ENCODE measurements at places on chromosomes 13 and 19.

DNA sequence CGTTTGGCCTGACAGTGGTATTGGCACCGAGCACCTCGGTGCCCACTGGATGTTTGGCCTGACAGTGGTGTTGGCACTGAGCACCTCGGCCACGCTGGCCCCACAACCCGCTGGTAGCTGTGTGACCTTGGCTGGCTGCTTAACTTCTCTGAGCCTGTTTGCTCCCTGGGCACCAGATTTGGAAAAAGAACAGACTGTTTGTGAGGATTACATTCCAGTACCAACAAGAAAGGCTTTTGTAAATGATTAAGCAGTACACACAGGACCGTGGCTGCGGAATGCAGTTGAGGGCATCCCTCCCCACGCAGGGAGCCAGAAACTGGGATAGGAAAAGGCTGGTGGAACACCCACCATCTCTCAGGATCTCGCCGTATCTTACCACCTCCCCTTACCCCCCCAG, 31.9 kb downstream of the SLC25A42 start:
- H3K4me3 ChIP-seq, result no peak overlapping the region
- H3K27me3 ChIP-seq, result no peaks in the 10 kb centered on the region
- no peaks in the 10 kb centered on the region for H3K36me3 ChIP-seq
- H3K27ac ChIP-seq, result no peak overlapping the region
- no peaks in the 10 kb centered on the region for H3K4me1 ChIP-seq

DNA sequence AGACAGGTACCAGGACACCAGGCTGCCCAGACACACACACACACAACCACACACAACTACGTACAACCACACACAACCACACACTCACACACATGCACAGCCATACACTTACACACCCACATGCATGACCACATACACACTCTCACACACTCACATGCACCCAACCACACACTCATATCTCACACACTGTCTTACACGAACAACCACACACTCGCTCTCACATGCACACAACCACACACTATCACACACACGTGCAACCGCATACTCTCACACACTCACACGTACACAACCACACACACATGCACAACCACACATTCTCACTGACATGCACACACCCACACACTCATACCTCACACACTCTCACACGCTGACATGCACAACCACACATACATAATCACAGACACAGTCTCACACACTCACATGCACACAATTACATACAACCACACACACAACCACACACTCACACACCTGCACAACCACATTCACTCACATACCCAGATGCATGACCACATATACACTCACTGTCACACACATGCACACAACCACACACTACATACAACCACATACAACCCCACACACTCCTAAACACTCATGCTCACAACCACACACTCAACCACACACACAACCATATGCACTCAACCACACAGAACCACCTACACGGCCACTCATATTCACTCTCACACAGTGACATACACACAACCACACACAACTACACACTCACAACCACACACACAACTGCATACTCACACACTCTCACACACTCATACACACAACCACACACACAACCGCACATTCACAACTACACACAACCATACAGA, 7.6 kb upstream of the SLC7A10 start:
- H3K4me3 ChIP-seq, result no peak overlapping the region
- H3K27me3 ChIP-seq, result peaks cover 28% of the 10 kb centered on the region
- H3K36me3 ChIP-seq, result peaks cover 5% of the 10 kb centered on the region
- DNase-seq, result no peak
- peaks cover 8% of the 10 kb centered on the region for H3K4me1 ChIP-seq

- H3K27ac ChIP-seq, result peak overlapping the region; percentile 81
- H3K36me3 ChIP-seq, result peaks cover 6% of the 10 kb centered on the region
- H3K27me3 ChIP-seq, result peaks cover 46% of the 10 kb centered on the region
- peaks cover 46% of the 10 kb centered on the region for H3K4me1 ChIP-seq
- peak; percentile 67 for DNase-seq
Observed at GRCh38 chr19:54532528-54532927, 29.9 kb downstream of the LAIR2 start.

GRCh38 chr13:73370066-73370465, 311.3 kb downstream of the KLF5 start:
- H3K36me3 ChIP-seq, result no peaks in the 10 kb centered on the region
- no peaks in the 10 kb centered on the region for H3K4me1 ChIP-seq
- no peak for DNase-seq
- no peak overlapping the region for H3K4me3 ChIP-seq
- peaks cover 2% of the 10 kb centered on the region for H3K27me3 ChIP-seq

- H3K4me1 ChIP-seq, result no peaks in the 10 kb centered on the region
- H3K27ac ChIP-seq, result no peak overlapping the region
- H3K36me3 ChIP-seq, result no peaks in the 10 kb centered on the region
- DNase-seq, result no peak
Observed at GRCh38 chr13:44320611-44321010, 53.0 kb upstream of the SERP2 start.

DNA sequence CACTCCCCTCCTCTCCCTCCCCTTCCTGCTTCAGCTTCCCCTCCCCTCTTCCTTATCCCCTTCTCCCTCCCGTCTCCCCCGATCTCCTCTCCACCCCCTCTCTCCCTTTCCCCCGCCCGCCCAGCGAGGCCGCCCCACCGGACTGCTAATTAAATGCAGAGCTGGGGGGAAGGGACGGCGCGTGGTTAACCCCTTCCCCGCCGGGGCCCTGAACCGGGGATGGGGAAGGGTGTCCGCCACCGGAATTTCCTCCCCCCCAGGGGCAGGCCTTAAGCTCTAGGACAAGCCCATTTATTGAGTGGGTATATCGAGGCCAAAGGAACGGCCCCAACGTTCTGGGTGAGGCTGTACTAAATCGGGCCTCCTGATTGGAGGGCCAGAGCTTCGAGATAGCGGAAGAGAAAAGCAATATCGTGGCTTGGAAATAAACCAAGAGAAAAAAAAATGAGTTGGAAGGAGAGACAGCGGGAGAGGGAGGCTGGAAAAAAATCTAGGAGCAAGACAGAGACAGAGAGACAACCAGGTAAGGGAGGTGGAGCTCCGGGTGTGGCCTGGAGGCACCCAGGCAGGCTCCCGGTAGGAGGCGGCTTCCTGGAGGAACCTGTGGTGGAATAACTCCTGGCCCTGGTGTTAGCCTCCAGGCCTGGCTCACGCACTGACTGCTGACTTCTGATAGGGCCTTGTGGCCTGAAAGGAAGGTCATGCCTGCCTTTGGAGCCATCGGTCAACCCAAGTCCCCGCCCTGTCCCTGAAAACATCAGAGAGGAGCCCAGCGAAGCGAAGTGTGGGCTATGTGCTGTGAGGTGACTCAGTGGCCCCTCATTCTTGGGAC, 11.6 kb upstream of the JUND start:
- peak overlapping the region; percentile 98 for H3K27ac ChIP-seq
- peaks cover 21% of the 10 kb centered on the region for H3K36me3 ChIP-seq
- peaks cover 66% of the 10 kb centered on the region for H3K4me1 ChIP-seq
- H3K4me3 ChIP-seq, result peak overlapping the region; percentile 91
- peak; percentile 85 for DNase-seq

DNA sequence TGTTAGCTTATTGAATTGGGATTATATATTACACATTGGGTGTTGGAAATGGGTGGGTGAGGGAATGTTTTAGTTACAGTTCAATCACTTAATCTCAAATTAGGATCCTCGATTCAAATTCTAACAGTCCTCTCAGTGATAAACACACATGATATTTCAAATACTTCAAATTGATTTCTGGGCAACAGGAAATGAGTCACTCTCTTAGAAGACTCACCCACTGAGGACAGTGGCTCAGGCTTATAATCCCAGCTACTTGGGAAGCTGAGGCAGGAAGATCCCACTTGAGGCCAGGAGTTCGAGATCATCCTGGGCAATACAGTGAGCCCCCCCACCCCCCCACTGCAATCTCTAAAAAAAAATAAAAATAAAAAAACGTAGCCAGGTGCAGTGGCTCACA, 435.3 kb downstream of the KLF12 start:
- H3K4me3 ChIP-seq, result no peak overlapping the region
- peaks cover 35% of the 10 kb centered on the region for H3K4me1 ChIP-seq
- H3K36me3 ChIP-seq, result peaks cover 19% of the 10 kb centered on the region
- no peak for DNase-seq

GRCh38 chr19:17775245-17775927, 19.6 kb upstream of the B3GNT3 start:
- peaks cover 20% of the 10 kb centered on the region for H3K4me1 ChIP-seq
- DNase-seq, result peak; percentile 59
- peaks cover 32% of the 10 kb centered on the region for H3K36me3 ChIP-seq
- no peaks in the 10 kb centered on the region for H3K27me3 ChIP-seq
- H3K4me3 ChIP-seq, result no peak overlapping the region

- H3K27me3 ChIP-seq, result no peaks in the 10 kb centered on the region
- peaks cover 6% of the 10 kb centered on the region for H3K36me3 ChIP-seq
- H3K27ac ChIP-seq, result peak overlapping the region; percentile 57
- DNase-seq, result no peak
- peaks cover 44% of the 10 kb centered on the region for H3K4me1 ChIP-seq
Observed at GRCh38 chr19:6769006-6769619, 1.9 kb upstream of the SH2D3A start.

GRCh38 chr13:104466016-104466415, 1399.8 kb upstream of the SLC10A2 start:
- no peak overlapping the region for H3K4me3 ChIP-seq
- no peaks in the 10 kb centered on the region for H3K36me3 ChIP-seq
- H3K27ac ChIP-seq, result no peak overlapping the region

- H3K4me1 ChIP-seq, result peaks cover 31% of the 10 kb centered on the region
- H3K27ac ChIP-seq, result peak overlapping the region; percentile 86
- DNase-seq, result no peak
- H3K4me3 ChIP-seq, result no peak overlapping the region
Observed at GRCh38 chr13:42329239-42329638, 57.3 kb downstream of the AKAP11 start.

- peaks cover 82% of the 10 kb centered on the region for H3K27me3 ChIP-seq
- no peak for DNase-seq
- H3K4me3 ChIP-seq, result peak overlapping the region; percentile 40
- H3K27ac ChIP-seq, result no peak overlapping the region
- no peaks in the 10 kb centered on the region for H3K36me3 ChIP-seq
Observed at GRCh38 chr13:110576070-110576394, 14.5 kb upstream of the RAB20 start.

DNA sequence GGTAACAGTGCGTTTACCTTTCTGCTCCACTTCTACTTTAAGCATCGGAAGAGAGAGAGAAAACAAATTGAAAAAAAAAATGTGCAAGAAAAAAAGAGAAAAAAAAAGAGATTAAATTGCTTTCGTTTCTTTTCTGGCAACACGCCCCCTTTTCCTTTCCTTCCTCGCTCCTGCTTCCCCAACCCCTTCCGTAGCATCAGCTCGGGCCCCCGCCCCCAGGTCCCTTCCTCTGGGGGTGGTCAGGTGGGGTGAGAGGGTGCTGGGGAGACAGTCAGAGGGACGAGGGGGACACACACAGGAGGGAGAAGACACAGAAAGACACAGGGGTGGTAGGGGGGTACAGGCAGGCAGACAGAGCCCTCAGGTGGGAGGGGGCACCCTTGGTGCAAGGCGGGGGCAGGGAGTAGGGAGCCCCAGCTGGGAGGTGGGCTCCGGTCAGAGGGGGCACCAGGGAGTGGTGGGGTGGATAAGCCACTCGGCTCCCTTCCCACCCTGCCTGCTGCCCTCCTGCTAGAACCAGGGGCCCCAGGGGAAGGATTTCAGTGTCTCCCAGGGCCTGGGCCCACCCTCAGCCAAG, 30.7 kb upstream of the ASF1B start:
- peak overlapping the region; percentile 72 for H3K4me3 ChIP-seq
- H3K27ac ChIP-seq, result peak overlapping the region; percentile 78
- no peaks in the 10 kb centered on the region for H3K36me3 ChIP-seq
- peaks cover 22% of the 10 kb centered on the region for H3K4me1 ChIP-seq
- no peaks in the 10 kb centered on the region for H3K27me3 ChIP-seq

GRCh38 chr13:45138282-45138681, 18.0 kb downstream of the GTF2F2 start:
- H3K4me1 ChIP-seq, result peaks cover 5% of the 10 kb centered on the region
- peaks cover 27% of the 10 kb centered on the region for H3K36me3 ChIP-seq
- no peak overlapping the region for H3K27ac ChIP-seq
- no peaks in the 10 kb centered on the region for H3K27me3 ChIP-seq
- H3K4me3 ChIP-seq, result no peak overlapping the region

DNA sequence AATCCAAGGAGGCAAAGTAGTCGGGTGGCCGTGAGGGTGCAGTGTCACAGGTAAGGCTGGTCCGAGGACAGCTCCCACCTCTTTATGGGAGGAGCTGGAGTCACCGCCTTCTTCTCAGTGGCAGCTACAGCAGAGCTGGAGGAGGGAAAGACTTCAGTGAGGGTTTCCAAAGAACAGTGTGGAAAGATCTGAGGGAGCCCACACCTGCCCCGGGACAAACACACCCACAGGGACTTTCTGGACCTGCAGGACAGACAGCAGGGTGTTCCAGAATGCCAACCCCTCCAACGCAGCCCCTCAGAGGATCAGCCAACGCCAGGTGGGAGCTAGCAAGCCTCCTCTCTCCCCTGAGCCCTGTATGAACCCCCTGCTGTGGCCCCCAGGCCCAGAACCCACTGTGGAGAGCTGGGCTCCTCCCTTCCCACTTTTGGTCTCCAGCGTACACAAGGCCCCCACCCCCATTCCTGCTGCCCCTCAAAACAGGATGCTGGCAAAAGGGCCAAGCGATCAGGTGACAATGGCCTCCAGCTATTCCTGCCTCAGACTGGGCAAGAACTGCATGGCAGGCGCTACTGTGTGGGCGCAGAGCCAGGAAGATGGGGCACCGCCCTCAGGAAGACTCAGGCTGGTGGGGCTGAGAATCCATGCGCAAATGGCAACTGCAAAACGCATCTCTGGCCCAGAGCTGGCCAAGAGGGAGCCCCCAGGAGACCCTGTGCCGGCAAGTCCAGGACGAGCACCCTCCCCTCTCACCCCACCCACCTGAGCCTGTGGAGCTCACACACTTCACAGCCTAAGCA, 3.5 kb upstream of the CD320 start:
- no peaks in the 10 kb centered on the region for H3K27me3 ChIP-seq
- no peak for DNase-seq
- no peak overlapping the region for H3K4me3 ChIP-seq
- peaks cover 18% of the 10 kb centered on the region for H3K36me3 ChIP-seq
- peaks cover 22% of the 10 kb centered on the region for H3K4me1 ChIP-seq
- H3K27ac ChIP-seq, result no peak overlapping the region

DNA sequence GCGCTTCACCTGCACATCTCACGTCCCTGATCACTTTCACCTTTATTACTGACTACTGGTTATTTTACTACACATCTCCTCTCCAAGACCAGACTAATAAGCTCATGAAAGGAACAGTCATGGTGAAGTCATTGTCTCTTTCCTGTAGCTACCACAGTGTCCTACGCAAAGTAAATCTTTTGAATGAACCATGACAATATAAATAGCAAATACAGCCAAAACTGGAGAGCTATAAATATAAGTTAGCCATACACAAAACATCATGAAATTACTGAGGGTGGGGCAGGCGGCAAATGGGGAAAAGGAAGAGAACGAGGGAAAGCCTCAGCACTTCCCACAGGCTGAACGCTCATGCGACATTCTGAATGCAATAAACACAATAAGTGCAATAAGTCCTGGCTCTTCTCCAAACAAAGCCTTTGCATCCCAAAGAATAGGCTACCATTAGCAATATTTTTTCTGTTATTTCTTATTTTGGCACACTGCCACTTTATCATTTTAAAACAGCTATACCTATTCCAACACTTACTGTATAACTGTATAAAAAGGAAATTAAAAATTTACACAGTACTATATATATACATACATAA, 62.5 kb downstream of the TUBGCP3 start:
- H3K4me3 ChIP-seq, result no peak overlapping the region
- no peaks in the 10 kb centered on the region for H3K4me1 ChIP-seq
- no peak for DNase-seq
- peaks cover 5% of the 10 kb centered on the region for H3K36me3 ChIP-seq
- H3K27ac ChIP-seq, result no peak overlapping the region

Data from activated CD8-positive, alpha-beta memory T cell treated with anti-CD3 and anti-CD28 coated beads, Interleukin-2, amount 10 ng/mL, durations not matched to agents 7 days and 5 days (primary cell).